Stimulated activated CD4-positive, alpha-beta T cell treated with anti-CD3 and anti-CD28 coated beads, Interleukin-1b, Interleukin-23, amount 100 ng/mL, for 1 hour (primary cell): ENCODE measurements at places on chromosomes 16 and 17.

DNA sequence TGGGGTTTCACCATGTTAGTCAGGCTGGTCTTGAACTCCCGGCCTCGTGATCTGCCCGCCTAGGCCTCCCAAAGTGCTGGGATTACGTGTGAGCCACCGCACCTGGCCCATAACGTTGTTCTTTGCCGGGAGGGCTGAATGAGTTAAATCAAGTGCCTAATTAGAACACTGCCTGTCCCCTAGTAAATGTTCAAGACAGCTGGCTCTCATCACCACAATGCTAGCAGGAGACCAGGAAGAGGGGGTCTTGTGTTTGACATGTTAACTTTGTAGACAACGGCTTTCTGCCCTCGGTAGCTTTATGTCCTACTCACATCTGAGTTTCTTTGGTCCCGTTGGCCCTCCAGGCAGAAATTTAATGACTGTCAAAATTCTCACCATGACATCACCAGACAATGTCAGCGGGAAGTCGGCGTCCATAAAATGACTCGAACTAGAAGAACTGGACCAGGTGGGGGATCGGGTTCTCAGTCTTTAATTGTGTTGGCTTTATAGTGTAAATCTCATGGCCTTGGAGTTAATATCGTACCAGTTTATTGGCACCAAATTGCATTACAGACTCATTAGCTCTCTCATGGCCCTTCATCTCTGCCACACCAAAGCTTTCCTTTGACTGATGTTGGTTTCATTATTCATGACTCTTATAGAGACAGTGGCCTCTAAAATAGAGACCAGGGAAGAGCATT is 11.4 kb upstream of the ITPRIPL2 start:
- no peak for DNase-seq

- DNase-seq, result no peak
These were observed 44.4 kb upstream of the MRTFB start for GRCh38 chr16:14026572-14027285.

GRCh38 chr17:72361892-72362291 is 241.1 kb downstream of the SOX9 start:
- DNase-seq, result no peak

DNA sequence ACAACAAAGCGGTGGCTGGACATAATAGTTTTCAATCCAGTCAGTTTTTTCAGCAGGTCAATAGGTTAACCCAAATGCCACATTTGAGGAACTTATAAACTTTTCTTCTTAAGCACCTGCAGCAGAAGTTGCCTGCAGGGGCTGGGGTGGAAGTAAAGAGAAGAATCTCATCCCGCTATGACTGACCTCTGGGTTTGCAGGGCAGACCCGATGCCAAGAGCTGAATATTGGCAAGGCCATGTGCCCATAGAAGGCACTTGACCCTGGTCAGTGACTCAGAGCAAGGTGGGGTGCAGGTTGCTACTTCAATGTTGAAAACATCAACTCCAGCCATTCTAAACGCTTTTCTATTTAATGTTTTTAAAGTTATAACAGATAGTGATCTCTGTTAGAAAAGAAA is 17.9 kb upstream of the SMPD3 start:
- DNase-seq, result no peak

DNA sequence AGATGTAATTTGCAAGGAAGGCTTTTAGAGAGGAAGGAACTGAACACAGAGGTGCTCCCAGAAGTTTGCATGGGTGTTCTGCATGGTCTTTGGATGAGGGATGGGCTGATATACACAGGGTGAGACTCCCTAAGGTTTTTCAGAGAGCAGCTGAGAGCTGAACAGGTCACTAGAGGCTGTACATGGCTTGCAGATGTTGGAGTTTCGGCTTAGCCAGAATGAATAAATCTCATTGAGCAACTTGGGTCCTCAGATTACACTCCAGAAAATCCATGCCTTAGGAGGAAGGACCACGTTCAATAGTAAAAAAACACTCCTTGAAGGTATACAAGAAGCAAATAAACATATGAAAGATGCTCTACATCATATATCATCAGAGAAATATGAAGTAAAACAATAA is 7.5 kb upstream of the ITGB3 start:
- DNase-seq, result no peak

GRCh38 chr17:7833011-7833794 is 814 bp upstream of the KDM6B start:
- no peak for DNase-seq

GRCh38 chr16:60203525-60204124 is 1469.5 kb upstream of the GOT2 start:
- DNase-seq, result no peak

GRCh38 chr16:2819179-2819938 is 2.3 kb downstream of the PRSS21 start:
- no peak for DNase-seq

- DNase-seq, result no peak
These were observed 144.4 kb downstream of the CCT6B start for GRCh38 chr17:34816848-34817247.

DNA sequence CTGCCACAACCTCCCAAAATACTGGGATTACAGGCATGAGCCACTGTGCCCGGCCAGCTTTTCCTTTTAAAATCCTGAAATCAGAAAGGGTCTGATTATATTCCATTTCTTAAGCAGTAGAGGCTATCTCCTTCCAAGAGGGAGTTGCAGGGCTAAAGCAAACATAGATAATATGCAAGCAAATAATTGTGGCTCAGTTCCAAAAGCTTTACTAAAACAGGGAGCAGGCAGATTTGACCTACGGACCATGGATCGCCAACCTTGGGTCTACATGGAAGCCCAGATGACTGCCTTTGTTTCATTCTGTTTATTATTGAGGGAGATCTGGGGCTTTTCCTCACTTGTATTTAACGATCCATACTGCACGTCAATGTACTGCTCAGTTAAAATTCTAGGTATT is 38.5 kb downstream of the CLEC3A start:
- DNase-seq, result no peak
